Endothelial cell (in vitro differentiated cells): ENCODE measurements at places on chromosomes 2 and 18.

- no peak for DNase-seq
Observed at GRCh38 chr2:166013878-166014277, 60.3 kb upstream of the TTC21B start.

GRCh38 chr18:76496194-76496890 is 1.3 kb upstream of the ZNF516 start:
- peak; percentile 55 for DNase-seq

- DNase-seq = no peak
Observed at GRCh38 chr2:53636596-53636995, 131.0 kb upstream of the CHAC2 start.

DNA sequence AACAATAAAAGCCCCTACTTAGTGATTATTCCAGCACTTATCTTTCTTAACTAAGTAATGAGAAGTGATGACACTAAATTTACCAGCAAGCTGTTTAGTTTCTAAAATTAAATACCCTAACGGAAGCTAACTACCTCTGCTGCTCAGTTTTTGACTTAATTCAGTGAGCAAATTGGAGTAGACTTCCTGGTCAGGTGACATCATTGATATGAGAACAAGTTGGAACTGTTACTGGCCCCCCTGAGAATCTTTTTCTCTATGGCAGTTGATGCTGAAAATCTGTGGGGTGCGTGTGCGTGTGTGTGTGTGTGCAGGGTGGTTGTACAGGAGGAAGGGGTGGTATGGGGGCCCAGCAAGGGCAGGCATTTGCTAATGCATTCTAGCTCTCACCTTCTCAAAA is 35.5 kb upstream of the BMP10 start:
- DNase-seq = no peak

- DNase-seq = no peak
Observed at GRCh38 chr2:238684362-238685326, 163.2 kb upstream of the TWIST2 start.

GRCh38 chr18:77969972-77970371 is 720.3 kb downstream of the GALR1 start:
- no peak for DNase-seq
